ENCODE measurements at places on chromosomes 3 and 15.

DNA sequence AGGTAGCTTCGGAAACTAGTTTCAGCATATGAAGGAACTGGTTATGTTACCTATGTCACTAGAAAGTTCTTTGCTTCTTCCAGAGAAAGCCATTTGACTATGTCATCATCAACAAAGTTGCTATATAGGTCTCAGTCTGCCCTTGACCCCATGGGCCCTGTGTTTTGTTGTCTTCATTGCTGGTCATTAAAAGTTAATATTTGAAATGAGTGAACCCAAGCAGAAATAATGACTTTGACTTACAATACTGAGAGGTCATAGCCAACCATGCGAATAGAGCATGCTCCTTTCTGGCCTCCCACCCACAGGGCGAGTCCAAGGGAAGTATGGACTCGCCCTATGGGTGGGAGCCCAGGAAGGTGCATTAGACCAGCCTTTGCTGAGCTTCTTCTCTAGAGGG is 40.9 kb downstream of the APH1B start:
- no peak for DNase-seq

DNA sequence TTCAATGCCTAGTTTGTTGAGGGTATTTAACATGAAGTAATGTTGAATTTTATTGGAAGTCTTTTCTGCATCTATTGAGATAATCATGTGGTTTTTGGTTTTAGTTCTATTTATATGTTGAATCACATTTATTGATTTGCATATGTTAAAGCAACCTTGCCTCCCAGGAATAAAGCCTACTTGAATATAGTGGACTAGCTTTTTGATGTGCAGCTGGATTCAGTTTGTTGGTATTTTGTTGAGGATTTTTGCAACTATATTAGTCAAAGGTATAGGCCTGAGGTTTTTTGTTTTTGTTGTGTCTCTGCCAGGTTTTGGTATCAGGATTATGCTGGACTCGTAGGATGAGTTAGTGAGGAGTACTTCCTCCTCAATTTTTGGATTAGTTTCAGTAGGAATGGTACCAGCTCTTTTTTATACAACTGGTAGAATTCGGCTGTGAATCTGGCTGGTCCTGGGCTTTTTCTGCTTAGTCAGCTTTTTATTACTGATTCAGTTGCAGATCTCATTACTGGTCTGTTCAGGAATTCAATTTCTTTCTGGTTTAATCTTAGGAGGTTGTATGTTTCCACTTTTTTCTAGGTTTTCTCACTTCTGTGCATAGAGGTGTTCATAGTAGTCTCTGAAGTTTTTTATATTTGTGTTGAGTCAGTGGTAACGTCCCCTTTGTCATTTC is 209.8 kb upstream of the RBMS3 start:
- DNase-seq = no peak

DNA sequence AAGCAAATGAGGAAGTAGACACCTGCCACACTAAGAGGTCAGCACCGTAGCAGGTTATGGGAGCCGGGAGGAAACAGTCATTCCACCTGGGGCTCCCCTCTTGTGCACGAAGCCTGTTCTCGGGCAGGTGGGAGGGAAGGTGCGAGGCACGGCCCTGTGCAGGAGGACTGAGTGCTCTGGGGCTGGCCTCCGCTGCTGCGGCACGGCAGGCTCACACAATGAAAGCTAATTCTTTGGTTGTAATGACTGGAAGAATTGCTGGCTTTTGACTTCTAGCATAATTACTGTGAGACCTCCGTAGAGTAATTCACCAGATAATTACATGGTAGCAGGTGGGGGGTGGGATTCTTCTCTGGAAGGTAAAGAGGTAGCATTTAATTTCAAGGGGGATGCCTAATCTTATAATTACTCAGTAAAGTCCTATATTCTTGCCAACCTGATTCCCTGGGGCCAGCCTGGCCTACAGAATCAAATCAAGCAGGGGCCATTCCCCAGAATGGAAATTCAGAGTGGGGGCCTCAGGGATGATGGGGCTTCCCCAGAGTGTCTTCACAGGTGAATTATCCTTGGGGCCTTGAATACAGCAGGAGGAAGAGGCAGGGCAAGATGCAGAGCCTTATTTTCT is 129.1 kb downstream of the TPRA1 start:
- no peak for DNase-seq

DNA sequence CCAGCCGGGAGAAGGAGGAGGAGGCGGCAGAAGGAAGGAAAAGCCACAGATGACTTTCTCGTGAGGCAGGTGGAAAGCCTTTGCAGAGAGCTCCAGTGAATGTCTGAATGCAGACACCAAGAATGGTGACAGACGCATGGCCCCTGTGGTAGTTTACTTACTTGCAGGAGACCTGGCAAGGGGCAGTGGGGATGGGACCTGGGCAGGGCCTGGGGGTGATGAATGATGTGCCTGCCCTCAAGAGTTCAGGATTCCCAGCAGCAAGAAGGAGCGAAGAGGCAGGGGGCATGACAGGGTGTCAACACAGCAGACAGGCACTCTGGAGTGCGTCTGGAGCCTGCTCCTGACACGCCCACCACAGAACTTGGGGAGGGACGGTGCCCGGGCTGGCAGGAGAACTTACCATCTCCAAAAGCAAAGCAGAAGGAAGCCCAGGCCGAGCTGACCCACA is 260.5 kb upstream of the LYSMD4 start:
- no peak for DNase-seq

DNA sequence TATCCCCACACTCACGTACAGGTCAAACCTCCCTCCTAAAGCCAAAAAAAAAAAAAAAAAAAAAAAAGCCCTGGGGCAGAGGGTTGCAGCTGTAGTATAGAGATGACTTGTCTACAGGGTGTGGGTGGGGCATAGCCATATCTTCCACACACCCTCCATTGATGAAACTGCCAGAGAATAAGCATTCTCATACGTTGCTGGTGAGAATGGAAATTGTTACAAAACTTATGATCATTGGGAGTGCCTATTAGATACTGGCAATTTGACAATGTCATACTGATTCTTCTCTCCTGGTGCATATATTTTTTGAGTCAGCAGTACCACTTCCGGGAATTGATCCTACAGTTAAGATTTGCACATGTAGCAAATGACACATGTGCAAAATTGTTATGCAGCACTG is 11.0 kb upstream of the CTNNB1 start:
- no peak for DNase-seq

- no peak for DNase-seq
Measured at GRCh38 chr15:81061490-81062253, 60.9 kb downstream of the TLNRD1 start.

- no peak for DNase-seq
Measured at GRCh38 chr15:64763021-64763420, 12.4 kb downstream of the RBPMS2 start.

DNA sequence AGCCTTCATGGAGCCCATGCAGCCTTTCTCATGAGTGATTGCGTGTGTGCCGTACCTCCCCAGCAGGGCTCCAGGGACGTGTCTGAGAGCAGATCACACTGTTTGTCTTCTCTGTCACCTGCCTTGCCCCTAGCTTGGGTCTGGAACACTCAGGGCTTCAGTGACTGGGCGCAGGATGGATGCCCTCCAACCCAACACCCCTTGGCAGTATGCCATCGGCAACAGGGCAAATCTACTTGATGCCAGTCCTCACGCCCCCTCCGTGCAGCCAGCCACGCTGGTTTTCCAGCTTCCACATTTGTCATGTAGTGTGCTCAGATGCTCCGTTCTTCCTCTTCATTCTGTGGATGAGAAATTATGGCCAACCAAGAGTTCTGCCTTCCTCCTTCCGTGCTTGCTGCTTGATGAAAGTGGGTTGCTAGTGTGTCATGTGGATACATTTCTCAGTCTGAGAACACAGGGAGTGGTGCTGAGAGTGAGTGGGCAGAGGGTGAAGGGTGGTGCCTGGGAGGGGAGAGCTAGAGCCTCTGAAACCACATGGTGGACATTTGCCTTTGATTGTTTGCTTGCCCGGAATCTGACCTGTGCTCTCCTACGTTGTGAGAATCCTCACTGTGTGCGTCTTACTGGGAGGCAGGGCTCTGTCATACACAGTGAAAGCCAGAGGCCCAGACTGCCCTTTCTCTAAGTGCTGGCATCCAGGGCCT is 97.2 kb downstream of the FAM43A start:
- peak; percentile 33 for DNase-seq

DNA sequence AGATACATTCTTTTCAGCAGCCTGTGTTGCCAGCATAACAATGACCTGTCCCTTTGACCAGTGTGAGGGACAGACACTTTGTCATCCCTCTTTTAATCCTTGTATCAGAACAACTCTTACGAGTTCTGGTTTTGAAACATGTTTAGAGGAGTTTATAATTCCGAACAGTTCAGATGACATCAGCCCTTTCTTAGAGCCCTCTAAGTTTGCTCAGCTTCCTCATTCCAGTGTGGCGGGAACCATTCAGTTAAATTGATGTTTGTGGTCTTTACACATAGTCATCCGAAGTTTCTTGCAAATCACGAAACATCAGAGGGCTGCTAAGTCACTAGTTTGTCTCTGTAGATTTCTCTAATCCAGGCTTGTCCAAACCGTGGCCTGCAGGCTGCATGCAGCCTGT is 102.5 kb downstream of the AKAP13 start:
- DNase-seq = peak; percentile 62

Measured in GM03348 (cell line).